ENCODE measurements at places on chromosomes 12 and 14.

DNA sequence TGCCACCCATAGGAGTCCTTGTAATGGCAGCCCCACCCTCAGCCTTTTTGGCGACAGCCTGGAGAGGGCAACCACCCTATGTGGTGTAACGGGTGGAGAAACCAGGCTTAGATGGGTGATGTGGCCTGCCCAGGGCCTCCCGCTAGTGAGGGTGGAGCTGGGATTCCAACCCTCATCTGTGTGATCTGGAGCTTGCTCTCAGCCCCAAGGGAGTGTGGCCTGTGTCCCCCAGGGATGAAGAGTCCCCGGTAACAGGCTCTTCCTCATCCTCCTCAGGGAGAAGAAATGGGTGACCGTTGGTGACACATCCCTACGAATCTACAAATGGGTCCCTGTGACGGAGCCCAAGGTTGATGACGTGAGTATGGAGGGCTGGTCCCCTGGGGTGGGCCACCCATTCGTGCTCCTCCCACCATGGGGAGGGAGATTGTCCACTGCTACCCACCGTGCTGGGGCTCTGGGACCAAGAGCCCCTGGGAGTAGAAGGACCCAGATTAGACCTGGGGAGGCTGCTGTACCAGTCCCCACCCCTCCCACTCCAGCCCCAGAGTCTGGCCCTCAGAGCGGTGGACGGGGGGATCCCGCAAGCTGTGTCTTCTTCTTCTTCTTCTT is 8.8 kb downstream of the BCL7A start:
- DNase-seq, result no peak

- peak; percentile 87 for DNase-seq
Observed at GRCh38 chr14:67943947-67944346, 124.4 kb downstream of the RAD51B start.

- DNase-seq, result peak; percentile 95
Observed at GRCh38 chr12:59736786-59737185, 141.0 kb downstream of the SLC16A7 start.

GRCh38 chr14:54815016-54815415 is 87.6 kb downstream of the GCH1 start:
- DNase-seq, result no peak

GRCh38 chr14:99774556-99775307 is 18.5 kb upstream of the EML1 start:
- DNase-seq, result no peak

DNA sequence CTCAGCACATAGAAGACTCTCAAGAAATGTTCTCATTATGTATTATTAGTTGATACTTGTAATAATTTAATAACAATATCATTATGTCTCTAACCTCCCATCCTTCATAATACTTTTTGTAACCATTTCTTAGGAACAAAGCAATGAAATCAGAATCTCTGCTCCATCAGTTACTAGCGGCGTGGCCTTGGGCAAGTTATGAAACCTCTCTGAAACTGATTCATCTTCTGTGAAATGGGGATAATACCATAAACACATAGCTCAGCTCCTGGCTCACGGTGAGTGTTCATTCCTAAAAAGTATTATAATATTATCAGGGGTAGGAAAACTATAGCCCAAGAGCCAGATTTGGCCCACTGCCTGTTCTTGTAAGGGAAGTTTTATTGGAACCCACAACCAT is 11.4 kb upstream of the CMKLR1 start:
- no peak for DNase-seq

- DNase-seq, result no peak
Observed at GRCh38 chr12:54936736-54937135, 47.8 kb downstream of the TESPA1 start.

GRCh38 chr14:48052973-48053372 is 377.6 kb upstream of the MDGA2 start:
- no peak for DNase-seq

- DNase-seq, result no peak
Observed at GRCh38 chr12:116616536-116617248, 57.5 kb downstream of the MAP1LC3B2 start.

DNA sequence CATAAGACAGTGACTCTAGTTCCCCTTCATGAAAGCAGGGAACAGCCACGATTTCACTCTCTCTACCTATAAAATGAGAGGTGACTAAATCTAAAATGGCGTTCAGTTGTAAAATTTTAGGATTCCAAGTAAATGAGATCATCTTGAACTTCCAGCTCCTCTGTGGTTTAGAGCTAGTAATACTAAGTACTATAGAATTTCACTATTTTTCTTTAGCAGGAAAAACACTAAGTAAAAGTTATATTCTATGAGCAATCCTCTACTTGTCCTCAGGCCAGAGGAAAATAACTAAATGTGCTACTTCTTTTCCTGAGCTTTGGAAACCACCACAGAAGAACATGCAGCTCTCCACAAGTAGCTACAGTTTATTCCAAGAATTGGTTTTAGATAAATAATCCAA is 55.6 kb downstream of the NIN start:
- peak; percentile 74 for DNase-seq

- DNase-seq, result no peak
Observed at GRCh38 chr12:57563358-57563757, 13.5 kb downstream of the KIF5A start.

DNA sequence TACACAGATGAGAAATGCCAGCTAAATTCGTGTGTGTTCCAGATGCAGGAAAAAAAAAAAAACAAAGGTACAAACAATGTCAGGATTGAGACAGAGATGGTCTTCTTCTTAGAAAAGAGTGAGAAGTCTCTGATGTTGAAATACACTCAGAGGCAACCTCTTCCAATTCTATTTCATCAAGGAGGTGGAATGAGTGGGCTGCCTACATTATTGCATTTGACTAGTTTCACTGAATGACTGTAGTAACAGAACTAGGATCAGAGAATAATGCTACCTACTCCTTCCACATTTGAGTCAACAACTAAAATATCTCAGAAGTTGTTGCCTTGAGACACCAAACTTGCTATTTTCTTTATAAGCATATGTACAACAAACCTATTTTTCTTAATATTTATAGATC is 1332.2 kb upstream of the FLRT2 start:
- DNase-seq, result no peak

GRCh38 chr14:97116546-97116945 is 319.4 kb downstream of the VRK1 start:
- DNase-seq, result no peak

DNA sequence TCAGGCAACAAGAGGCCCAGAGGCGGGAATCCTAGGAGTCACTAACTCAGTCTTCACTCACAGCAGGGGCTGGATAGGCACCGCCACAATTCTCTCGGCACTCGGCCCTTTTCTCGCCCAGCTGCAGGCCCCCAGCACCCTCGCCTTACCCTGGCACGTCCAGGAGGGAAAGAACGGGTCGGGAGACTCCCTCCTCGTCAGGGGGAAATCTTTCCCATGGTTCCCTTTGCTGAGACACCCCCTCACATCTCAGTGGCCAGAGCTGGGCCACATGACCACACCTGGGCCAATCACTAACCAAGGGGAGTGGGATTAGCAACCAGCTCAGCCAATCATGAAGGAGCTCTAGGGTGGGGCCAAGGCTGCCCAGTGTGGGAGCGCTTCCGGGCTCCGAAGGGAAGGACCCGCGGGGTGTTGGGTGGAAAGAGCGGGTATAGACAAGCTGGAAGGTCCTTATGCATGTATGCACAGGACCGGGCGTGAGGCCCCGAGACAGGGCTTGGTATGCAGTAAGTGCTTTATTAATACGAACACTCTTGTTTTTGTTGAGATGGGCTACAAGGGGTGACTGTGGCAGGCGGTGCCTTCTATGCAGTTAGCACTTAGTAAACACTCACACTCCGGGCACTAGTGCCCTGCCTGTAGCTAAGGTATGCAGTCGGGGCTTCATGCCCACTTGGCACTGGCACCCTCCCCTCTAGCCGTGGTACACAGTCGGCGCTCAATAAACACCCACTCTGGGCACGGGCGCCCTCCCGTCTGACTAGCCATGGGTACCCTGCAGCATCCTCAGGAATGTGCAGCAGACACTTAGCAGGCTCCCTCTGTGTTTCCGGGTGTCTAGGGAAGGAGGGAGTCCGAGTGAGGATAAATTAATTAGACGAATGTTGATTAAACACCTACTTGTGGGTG is 40.3 kb downstream of the ADGRD1 start:
- DNase-seq, result no peak

GRCh38 chr12:93686572-93687356 is 9.6 kb downstream of the CRADD start:
- DNase-seq, result no peak

- DNase-seq, result no peak
Observed at GRCh38 chr12:76536546-76536945, 23.0 kb downstream of the OSBPL8 start.

GRCh38 chr12:6426882-6427671 is 17.7 kb upstream of the CD27 start:
- DNase-seq, result no peak

DNA sequence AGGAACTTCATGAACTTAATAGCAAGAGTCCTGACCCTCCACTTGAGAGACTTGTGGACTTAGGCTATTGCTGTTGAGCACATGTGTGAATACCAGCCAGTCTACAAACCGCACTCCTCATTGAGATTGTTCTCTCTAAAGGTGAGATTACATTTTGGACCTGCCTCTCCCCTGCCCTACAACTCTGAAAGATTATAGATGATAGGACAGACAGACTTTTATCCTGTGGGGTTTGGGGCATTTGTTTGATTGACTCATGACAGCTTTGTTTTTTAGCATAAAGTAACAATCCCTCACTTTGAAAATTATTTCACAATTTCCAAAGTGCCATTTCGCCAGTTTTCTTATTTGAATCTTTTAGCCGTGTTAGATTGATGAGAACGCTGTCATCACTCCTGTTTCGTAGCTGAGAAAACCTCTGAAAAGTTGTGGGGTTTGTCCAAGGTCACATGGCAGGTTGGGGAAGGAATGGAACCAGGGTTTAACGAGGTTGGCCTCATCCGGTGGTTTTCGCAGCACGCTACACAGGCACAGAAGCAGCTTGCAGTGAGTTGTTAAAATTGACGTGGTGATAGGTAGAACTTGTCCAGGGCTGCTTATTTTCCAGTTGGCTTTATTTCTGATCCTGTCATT is 836 bp downstream of the EVL start:
- DNase-seq, result no peak

DNA sequence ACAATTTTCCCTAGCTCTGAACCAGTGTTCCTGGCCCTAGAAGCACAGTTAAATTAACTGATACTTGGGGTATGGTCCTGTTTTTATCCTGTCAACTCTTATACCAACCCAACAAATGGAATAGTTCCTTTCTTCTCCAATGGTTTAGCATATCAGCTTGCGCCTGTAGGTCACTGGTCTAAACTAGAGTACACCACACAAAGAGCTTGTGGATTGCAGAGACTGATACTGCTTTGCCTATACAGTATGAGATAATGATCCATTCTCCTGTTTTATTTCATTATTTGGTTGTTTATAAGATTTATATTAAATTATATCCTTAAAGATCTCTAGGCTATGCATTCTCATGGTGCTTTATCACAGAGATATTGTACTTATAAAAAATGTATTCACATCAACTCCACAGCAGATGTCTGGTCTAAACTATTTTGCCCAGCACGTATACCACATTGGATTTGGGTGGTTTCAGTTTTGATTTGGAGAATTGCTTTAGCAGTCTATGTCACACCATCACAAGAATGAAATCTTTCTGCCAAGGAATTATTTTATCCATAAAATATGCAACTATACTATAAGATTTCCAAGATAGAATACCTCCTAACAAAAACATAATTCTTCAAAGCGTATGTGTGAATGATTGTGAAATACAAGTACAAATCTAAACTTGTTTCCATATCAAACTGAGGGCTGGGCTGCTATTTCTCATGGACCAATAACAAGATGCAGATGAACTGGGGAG is 142.1 kb downstream of the SLC16A7 start:
- peak; percentile 28 for DNase-seq

- no peak for DNase-seq
Observed at GRCh38 chr14:75804570-75805275, 143.7 kb downstream of the TTLL5 start.

DNA sequence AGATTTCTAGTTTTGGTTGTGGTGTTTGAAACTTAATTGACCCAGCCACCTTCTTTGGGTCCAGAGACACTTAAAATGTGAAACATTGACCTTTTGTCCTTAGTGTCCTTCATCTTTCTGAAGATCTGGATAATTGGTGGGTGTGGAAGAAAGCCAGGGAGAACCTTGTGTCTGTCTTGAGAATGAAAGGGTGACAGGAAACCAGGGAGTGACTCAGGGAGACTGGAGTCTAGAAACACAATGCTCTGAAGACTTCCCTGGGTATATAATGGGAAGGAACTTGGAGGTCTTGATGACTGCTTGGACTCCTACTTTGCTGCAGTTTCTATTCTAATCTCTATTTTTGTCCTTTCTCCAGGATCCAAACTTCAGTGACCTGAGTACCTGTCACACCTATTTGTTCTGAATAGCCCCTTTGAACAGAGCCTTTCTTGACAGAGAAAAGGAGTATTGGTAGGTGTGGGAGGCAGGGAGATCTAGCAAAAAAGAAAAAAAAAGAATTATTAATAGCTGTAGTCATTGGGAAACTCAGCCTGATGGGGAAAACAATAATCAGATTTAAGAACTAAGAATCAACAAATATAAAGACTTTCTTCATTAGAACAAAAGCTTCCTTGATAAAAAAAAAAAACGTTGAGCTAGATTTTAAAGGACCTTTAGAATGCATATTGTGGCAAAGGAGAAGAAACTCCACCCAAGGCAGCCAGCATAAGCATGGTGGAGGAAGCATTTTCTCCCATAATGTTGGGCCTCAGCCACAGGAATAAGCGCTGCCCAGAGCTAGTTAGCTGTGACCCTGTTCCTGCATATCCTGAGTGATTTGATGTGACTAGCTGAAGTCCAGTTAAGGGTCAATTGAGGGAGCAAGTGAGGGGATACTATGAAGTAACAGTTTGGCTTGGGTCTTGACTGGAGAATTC is 77.9 kb upstream of the HOXC13 start:
- no peak for DNase-seq

DNA sequence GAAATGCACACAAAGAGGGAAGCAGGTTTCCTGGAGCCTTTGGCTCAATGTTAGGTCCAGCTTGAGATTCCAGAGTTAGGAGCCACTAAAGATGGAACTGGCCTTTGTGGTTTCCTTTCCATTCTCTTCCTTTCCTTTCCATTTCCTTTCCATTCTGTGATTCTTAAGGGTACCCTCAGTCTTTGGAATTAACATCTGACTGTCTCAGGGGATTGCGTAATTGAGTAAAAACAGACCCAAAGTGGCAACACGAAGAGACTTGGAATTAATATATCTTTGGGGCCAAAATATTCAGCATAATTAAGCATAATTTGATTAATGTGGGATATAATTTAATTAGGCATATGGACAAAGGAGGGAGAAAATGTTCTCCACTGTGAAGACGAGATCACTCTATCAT is 205.6 kb downstream of the CRADD start:
- no peak for DNase-seq

- no peak for DNase-seq
Observed at GRCh38 chr12:119354172-119354571, 19.6 kb downstream of the CCDC60 start.

GRCh38 chr14:74973905-74974363 is 18.5 kb upstream of the PGF start:
- no peak for DNase-seq
